Peyer's patch (tissue), 4 donors: ENCODE measurements at places on chromosomes 2 and 18.

GRCh38 chr18:49738721-49739120 lies 74.6 kb downstream of the ACAA2 start:
- no peaks in the 10 kb centered on the region for H3K36me3 ChIP-seq
- DNase-seq: peak; percentile 14
- no peaks in the 10 kb centered on the region for H3K27me3 ChIP-seq

GRCh38 chr18:76348267-76349066 lies 146.6 kb downstream of the ZNF516 start:
- no peaks in the 10 kb centered on the region for H3K36me3 ChIP-seq
- H3K27me3 ChIP-seq: no peaks in the 10 kb centered on the region
- no peak for DNase-seq
- H3K27ac ChIP-seq: no peak overlapping the region
- peak overlapping the region; percentile 5 for H3K4me3 ChIP-seq

DNA sequence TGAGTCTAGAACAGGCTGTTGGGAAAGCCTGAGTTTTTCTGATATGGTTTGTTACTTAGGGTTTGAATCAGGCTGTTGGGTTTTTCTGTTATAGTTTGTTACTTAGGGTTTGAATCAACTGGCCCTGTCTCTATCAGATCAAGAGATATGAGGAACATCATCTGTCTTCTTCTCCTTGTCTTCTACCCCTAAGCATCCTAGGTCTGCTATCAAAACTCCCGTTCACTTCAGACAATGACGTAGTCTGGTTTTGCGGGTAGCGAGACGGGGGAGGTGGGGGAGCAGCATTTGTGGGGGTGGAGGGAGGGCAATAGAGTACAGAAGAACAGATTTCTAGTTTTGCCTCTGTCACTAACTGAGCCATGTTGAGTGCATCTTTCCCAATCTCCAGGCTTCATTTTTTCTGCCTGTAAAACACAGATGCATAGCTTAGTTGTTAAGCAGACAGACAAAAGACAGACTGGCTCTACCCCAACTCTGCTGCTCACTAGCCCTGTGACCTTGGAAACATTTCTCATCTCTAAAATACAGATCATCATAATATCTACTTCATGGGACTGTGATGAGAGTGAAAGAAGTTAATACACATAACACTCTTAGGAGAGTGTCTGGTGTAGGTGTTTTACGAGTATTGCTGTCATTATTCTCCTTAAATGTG lies 9.1 kb downstream of the TNP1 start:
- DNase-seq: no peak
- no peaks in the 10 kb centered on the region for H3K4me1 ChIP-seq
- H3K36me3 ChIP-seq: no peaks in the 10 kb centered on the region
- H3K27me3 ChIP-seq: no peaks in the 10 kb centered on the region

DNA sequence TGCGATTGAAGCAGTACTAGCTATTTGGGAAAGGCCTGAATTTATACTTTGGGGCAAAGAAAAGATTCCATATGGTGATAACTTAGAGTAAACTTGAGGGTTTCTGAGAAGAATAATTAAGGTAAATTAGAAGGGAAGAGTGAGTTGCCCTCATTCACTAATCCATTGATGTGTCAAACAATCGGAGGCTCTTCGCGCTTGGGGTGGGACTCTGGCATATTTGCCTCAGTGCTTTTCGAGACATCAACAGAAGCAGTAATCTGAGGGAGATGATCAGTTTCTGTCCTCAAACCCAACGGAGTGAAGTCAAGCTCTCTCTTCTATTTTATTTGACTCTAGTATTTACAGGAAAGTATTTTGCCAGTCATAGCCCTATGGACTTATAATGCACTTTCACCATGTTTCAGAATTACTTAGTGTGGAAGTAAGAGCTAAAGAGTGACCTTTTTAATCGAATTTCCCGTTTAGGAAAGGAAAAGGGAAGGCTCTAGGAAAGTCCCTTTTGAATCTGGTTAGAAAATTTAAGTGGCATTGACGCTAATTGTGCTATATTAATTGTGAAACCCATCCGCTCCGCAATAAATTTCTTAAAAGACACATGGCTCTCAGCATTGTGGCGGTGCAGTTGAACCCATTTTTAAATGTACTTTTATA lies 1.3 kb downstream of the RAB10 start:
- peaks cover 38% of the 10 kb centered on the region for H3K4me1 ChIP-seq
- no peaks in the 10 kb centered on the region for H3K27me3 ChIP-seq
- H3K4me3 ChIP-seq: peak overlapping the region; percentile 98

GRCh38 chr2:233935426-233935825 lies 18.3 kb downstream of the TRPM8 start:
- no peaks in the 10 kb centered on the region for H3K27me3 ChIP-seq
- H3K4me1 ChIP-seq: no peaks in the 10 kb centered on the region
- no peaks in the 10 kb centered on the region for H3K36me3 ChIP-seq
- no peak overlapping the region for H3K4me3 ChIP-seq

DNA sequence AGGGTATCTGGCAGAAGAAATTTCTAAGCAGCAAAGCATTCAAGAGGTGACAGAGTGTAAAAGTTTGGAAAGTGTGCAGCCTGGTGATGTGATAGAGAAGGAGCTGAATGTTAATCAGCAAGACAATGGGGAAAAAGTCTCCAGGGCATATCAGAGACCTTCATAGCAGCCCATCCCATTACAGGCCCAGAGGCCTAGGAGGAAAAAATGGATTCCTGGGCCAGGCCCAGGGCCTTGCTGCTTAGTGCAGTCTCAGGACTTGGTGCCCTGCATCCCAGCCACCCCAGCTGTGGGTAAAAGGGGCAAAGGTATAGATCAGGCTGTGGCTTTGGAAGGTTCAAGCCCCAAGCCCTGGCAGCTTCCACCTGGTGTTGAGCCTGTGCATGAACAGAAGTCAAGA lies 35.9 kb upstream of the ERMN start:
- no peak overlapping the region for H3K27ac ChIP-seq
- DNase-seq: no peak
- H3K4me1 ChIP-seq: no peaks in the 10 kb centered on the region
- no peak overlapping the region for H3K4me3 ChIP-seq
- H3K27me3 ChIP-seq: no peaks in the 10 kb centered on the region

DNA sequence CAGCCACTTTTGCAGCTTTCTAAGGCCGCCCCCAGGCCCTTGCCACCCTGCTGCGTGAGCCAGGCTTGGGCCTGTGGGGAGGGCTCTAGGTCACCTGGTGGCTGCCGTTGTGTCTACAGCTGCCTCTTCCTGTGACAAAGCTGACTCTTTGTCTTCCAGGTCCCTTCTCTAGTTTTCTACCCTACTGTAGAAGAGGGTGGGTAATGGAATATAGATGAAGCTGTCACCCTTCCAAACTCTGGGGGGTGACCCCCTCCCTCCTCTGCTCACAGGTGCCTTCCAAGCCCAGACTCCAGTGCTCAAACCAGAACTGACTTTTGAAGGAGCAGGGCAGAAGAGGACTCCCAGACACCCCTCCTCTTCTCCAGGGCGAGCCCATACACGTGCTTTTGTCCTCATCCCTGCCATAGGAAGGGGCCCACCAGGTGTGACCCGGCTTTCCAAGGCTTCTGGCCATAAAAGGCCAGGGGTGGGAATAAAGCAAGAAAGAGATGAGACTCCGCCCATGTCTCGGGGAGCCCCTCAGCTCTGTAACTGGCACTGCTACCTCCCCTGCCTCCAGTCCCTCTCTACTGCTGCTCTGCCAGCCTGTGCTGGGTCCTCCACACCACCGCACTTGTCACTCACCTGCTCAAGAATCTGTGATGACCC lies 17.9 kb upstream of the SDC1 start:
- H3K27me3 ChIP-seq: no peaks in the 10 kb centered on the region
- H3K27ac ChIP-seq: no peak overlapping the region
- no peak for DNase-seq
- no peaks in the 10 kb centered on the region for H3K36me3 ChIP-seq

- H3K4me3 ChIP-seq: no peak overlapping the region
- H3K36me3 ChIP-seq: no peaks in the 10 kb centered on the region
- no peaks in the 10 kb centered on the region for H3K27me3 ChIP-seq
- DNase-seq: no peak
- H3K4me1 ChIP-seq: peaks cover 35% of the 10 kb centered on the region
- H3K27ac ChIP-seq: no peak overlapping the region
These were observed 21.2 kb downstream of the ACTR3 start for GRCh38 chr2:113910967-113911678.

DNA sequence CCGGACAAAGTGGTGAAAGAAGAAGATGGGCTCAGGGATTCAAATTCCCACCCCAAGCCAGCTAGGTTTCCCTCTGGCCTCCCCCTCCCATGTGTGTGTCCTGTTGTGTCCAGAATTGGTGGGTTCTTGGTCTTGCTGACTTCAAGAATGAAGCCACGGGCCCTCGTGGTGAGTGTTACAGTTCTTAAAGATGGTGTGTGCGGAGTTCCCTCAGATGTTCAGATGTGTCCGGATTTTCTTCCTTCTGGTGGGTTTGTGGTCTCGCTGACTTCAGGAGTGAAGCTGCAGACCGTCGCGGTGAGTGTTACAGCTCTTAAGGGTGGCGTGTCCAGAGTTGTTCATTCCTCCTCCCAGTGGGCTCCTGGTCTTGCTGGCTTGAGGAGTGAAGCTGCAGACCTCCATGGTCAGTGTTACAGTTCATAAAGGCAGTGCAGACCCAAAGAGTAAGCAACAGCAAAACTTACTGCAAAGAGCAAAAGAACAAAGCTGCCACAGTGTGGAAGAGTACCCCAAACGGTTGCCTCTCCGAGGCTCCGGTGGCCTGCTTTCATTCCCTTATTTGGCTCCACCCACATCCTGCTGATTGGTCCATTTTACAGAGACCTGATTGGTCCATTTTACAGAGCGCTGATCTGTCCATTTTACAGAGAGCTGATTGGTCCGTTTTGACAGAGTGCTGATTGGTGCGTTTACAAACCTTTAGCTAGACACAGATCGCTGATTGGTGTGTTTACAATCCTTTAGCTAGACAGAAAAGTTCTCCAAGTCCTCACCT lies 37.7 kb upstream of the KLF11 start:
- no peaks in the 10 kb centered on the region for H3K36me3 ChIP-seq
- no peaks in the 10 kb centered on the region for H3K27me3 ChIP-seq
- peak; percentile 4 for DNase-seq
- no peak overlapping the region for H3K27ac ChIP-seq
- peaks cover 17% of the 10 kb centered on the region for H3K4me1 ChIP-seq

DNA sequence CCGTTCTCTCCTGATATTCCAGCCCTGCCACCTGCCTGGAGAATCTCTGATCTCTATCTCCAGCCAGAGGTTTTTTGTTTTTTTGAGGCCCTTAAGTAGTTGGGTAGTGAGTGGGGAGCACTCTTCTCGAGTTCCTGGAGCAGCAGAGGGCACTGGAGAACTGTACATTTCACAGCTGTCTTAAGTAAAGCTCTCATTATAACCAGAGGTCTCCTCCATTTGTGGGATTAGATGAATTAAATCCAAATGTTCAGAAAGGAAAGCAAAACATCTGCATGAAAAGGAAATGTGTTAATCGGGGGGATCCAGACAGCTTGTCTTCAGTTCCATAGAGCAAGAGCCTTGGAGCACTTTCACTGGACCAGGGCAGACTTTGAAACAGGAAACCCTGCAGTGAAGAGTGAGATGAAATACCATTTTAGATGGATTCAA lies 32.8 kb downstream of the AOX1 start:
- no peaks in the 10 kb centered on the region for H3K36me3 ChIP-seq
- no peak overlapping the region for H3K4me3 ChIP-seq
- no peak overlapping the region for H3K27ac ChIP-seq
- DNase-seq: no peak
- H3K4me1 ChIP-seq: no peaks in the 10 kb centered on the region

GRCh38 chr2:138015494-138015893 lies 51.2 kb downstream of the HNMT start:
- H3K27ac ChIP-seq: no peak overlapping the region
- no peak overlapping the region for H3K4me3 ChIP-seq
- H3K27me3 ChIP-seq: no peaks in the 10 kb centered on the region
- no peaks in the 10 kb centered on the region for H3K36me3 ChIP-seq

DNA sequence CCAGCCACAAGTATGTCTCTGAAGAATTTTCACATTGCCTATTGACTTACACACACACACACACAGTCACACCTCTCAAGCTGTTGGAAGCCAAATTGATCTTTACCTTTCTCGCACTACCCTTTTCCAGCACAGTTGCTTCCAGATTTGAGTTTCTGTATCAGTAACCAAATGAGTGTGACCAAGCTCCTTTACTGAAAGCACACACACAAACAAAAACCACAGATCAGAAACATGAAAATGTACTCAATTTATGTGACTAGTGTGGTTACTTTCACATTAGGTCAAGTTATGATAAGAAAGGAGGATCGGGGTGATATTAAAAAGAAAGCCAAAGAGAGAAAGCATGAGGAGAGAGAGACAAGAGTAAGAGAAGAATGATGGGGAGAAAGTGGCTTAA lies 993.9 kb upstream of the POU3F3 start:
- H3K27ac ChIP-seq: no peak overlapping the region
- no peak overlapping the region for H3K4me3 ChIP-seq
- no peaks in the 10 kb centered on the region for H3K4me1 ChIP-seq

- no peaks in the 10 kb centered on the region for H3K27me3 ChIP-seq
- no peak overlapping the region for H3K27ac ChIP-seq
- no peak for DNase-seq
- H3K4me1 ChIP-seq: no peaks in the 10 kb centered on the region
These were observed 70.3 kb upstream of the DOCK10 start for GRCh38 chr2:225112362-225113126.

DNA sequence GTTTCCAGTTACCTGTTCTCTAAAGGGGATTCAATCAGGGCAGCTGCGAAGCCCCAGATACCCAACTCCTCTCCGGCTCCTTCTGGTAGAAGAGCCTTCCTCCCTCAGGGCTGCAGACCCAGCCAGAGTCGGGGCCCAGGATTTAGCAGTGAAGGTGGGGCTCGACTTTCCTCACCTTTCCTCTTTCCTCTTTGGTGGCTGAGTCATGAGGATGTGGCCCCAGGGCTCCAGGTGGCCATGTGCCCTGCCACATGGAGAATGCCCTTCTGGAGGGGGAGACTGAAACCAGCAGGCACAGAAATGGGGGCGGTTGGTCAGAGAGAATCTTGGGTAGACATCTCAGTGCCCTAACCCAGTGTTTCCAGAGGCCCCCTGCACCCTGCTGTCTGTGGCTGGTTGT lies 402.6 kb downstream of the NBAS start:
- no peaks in the 10 kb centered on the region for H3K27me3 ChIP-seq
- H3K4me3 ChIP-seq: no peak overlapping the region
- no peak overlapping the region for H3K27ac ChIP-seq
- H3K4me1 ChIP-seq: no peaks in the 10 kb centered on the region

DNA sequence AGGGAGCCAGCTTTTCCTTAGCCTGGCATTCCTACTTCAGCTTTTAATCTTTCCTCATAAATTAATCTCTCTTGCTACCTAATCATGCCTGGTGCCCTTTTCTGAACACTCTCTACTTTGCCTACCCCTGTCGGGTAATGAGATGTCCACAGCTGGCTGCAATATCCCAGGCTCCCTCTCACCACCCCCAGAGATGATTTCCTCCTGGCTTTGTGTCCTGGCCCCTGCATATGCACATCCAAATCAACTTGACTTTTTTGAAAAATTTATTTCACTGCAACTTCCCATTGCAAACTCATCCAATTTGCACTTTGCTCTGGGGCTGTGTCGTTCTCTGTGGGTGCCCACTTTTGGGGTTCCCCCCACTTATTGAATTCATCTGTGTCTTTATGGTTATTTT lies 218.1 kb upstream of the SKOR2 start:
- no peaks in the 10 kb centered on the region for H3K4me1 ChIP-seq
- H3K4me3 ChIP-seq: no peak overlapping the region
- H3K27me3 ChIP-seq: no peaks in the 10 kb centered on the region
- no peak overlapping the region for H3K27ac ChIP-seq

- no peaks in the 10 kb centered on the region for H3K4me1 ChIP-seq
- H3K27ac ChIP-seq: no peak overlapping the region
- H3K4me3 ChIP-seq: no peak overlapping the region
- no peaks in the 10 kb centered on the region for H3K36me3 ChIP-seq
- DNase-seq: no peak
These were observed 11.4 kb downstream of the MYO5B start for GRCh38 chr18:50183556-50183955.
